ENCODE measurements at places on chromosomes 3 and 15.

- no peak for DNase-seq
Measured at GRCh38 chr3:114221881-114222264, 15.5 kb downstream of the ZNF80 start.

GRCh38 chr3:72678380-72678779, 169.9 kb downstream of the SHQ1 start:
- DNase-seq: peak; percentile 8

DNA sequence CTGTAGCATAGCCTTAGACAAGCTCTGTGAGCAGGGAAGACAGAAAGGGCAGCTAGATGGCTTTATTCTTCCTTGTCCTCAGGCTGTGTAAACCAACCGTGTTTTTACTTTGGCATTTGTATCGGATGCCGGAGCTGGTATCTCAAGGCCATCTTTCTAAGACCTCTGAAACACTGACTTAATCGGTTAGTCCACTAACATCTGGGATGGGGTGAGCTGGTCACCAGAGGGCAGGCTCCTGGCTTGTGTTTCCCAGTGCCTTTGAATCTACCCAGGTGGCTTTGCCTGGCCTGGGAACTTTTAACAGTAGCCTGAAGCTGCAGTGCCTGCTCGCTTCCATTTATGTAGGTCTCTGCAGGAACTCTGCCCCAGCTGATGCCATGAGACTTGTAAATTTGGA, 252.7 kb downstream of the NR1D2 start:
- DNase-seq: no peak

GRCh38 chr3:72185549-72186399, 400.8 kb upstream of the PROK2 start:
- peak; percentile 85 for DNase-seq

- DNase-seq: no peak
Measured at GRCh38 chr3:149476225-149476624, 1.7 kb downstream of the TM4SF4 start.

DNA sequence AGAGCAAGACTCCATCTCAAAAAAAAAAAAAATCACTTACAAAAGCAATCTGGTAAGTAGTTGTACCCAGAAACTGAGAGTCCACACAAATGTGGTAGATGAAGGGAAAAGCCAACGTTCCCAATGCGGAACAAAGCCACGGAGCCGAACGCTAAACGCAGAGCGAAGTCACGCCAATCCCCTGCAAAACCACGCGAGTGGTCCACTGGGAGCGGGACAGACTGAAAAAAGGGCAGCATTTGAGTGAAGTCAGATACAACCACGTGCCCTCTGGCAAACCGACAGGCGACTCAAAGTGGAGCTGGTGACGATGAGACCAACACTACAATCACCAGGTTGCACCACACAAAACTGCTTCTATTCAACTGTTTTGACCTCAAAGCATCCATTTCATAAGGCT, 246.1 kb upstream of the LYSMD4 start:
- no peak for DNase-seq

GRCh38 chr3:69929019-69929418, 70.5 kb upstream of the SAMMSON start:
- DNase-seq: no peak

DNA sequence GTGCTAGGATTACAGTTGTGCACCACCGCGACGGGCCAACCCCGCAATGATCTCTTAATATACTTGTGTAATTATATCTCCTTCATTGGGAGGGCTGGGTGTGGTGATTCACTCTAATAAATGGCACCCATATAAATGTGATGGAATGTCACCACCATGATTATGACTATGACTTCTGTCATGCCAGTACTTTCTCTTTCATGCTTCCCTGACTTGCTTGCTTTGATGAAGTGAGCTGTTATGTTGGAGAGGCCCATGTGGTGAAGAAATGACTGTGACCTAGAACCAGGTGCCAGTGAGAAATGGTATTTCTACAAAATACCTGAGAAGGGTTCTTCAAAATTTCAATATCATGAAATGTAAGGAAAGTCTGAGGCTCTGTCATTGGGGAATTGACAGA, 24.4 kb upstream of the TP63 start:
- DNase-seq: no peak

DNA sequence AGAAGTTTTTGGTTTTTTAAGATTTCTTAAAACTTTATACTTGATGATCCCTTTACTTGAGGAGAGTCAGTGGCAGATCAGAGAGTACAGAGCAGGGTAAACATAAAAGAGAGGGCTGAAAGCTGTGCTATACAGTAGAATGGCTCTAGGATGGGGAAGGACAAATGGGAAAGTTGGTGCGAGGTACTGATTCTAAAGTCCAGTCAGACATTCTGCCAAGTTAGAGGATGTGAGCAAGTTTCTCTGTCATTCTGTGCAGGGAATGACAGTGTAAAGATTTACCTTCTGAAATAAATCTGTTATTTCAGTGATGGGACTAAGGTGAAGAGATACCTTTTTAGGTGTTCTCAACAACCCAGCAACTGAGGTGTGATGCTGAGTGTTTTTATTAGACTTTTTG, 100.1 kb upstream of the GBE1 start:
- DNase-seq: no peak
